ENCODE measurements at places on chromosomes 5 and 9.

DNA sequence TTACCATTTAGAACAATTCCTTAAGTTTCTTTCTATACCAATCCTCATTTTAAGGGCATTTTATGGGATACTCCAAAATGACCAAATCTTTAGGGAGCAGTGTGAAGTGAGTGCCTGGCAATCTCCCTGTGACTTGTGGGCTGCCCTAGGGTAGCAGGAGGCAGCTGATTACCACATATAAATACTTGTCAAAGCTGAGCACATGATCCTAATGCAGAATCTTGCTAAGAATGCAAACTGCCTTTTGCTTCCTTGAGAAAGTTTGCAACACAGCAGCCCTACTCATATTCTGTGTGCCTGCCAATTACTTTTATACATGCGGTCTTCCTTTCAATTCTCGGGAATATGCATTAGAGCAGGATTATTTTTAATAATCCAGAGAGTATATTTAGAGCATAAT is 18.2 kb upstream of the NREP start:
- no peak for DNase-seq

- no peak for DNase-seq
These were observed 5.1 kb downstream of the CCDC180 start for GRCh38 chr9:97312556-97312955.

DNA sequence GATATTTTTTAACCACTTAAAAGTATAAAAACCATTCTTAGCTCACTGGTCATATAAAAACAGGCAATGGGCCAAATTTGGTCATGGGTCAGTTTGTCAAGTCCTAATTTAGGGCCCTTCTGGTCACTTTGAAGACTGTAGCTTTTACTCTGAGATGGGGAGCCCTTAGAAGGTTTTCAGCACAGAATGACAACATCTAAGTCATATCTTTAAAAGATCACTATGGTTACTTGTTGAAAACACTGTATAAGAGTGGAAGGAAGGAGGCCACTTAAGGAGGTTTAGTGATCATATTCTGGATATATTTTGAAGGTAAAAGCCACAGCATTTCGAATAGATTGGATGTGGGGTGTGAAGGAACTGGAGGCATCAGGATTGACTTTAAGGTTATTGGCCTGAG is 76.7 kb downstream of the STRBP start:
- no peak for DNase-seq

- no peak for DNase-seq
These were observed 3.4 kb downstream of the TNIP1 start for GRCh38 chr5:151077419-151077818.

- no peak for DNase-seq
These were observed 269.6 kb upstream of the KLF4 start for GRCh38 chr9:107759009-107759822.

DNA sequence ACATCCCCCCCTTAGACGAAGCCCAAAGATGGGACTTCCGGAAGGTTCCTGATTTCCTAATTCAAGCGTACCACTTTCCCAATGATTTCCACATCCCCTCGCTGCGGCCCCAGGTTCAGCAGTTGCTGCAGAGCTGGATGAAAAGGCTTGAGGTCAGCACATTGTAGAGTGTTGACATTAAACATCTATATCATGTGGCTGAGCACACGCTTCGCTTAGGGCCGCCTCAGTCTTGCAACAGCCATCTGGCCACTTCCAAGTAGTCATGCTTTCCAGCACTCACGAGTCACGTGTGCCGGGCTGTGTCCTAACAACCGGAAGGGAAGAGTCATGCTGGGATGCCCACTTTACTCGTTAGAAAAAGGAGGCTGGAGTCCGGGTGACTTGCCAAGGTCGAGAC is 340.6 kb upstream of the IRX4 start:
- DNase-seq, result no peak

DNA sequence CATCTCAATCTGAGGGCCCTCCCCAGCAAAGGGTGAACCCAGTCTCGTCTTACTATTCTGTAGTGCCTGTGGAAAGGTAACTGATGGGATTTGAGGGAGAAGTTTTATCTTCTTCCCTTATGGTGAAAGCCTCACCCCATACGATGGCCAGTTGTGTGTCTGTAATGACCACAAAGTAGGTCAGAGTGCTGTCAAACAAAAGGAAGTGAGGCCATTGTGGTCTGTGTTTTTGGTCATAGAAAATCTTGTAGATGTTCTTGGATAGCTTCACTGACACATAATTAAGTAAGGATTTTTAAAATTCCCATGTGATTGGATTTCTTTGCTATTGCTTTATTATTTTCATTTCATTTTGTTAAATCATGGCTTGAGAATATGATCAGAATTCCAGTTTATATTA is 505.1 kb upstream of the KLF4 start:
- DNase-seq, result no peak

- peak; percentile 16 for DNase-seq
These were observed 113.7 kb downstream of the TRPM6 start for GRCh38 chr9:74773886-74774479.

- no peak for DNase-seq
These were observed 21.4 kb downstream of the DIAPH1 start for GRCh38 chr5:141597394-141597793.

DNA sequence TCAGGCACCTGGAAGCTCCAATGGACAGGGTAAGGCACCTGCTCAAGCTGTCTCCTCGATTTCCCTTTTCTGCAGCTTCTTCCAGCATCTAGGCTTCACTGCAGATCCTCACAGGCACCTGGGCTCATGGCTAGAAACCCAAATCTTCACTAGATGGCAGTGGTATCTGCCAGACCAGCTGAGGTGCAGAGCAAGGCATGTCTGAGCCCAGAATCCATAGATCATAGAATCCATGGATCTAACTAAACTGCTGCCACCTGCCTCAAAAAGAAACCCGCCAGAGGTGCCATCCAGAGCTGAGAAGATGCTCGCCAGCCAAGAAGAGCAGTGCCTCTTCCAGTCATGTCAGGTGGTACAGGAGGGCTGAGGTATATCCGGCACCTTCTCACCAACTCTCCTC is 6.9 kb downstream of the SHC3 start:
- DNase-seq, result no peak

DNA sequence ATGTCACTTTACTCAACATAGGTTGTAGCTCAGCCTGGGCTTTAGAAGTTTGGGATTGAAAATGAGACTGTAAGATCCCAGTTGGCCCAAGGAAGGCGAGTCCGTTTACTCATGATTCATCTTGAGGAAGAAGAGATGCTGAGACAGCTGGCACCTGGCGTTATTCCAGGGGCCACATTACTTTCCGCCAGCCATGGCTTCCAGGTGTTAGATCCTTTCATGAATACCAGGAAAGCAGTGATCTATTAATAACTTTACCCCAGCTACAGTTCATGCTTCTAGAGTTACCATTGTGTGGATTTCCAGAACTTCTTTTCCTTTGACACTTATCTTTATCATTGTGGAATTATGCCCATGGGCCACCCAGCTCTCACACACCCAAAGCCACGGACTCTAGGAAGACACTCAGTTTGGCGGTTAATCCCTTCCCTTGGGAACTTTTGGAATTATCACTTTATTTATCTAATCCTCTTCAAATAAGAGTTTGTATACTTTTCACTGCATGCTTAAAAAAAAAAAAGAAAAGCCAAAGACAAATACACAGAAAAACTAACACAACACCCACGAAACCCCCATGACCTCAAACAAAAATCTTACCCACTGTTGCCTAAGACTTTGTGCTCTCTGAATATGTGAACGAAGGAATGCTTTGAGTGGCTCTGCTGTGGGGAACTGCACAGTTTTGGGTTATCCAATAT is 26.9 kb downstream of the RAI14 start:
- no peak for DNase-seq

DNA sequence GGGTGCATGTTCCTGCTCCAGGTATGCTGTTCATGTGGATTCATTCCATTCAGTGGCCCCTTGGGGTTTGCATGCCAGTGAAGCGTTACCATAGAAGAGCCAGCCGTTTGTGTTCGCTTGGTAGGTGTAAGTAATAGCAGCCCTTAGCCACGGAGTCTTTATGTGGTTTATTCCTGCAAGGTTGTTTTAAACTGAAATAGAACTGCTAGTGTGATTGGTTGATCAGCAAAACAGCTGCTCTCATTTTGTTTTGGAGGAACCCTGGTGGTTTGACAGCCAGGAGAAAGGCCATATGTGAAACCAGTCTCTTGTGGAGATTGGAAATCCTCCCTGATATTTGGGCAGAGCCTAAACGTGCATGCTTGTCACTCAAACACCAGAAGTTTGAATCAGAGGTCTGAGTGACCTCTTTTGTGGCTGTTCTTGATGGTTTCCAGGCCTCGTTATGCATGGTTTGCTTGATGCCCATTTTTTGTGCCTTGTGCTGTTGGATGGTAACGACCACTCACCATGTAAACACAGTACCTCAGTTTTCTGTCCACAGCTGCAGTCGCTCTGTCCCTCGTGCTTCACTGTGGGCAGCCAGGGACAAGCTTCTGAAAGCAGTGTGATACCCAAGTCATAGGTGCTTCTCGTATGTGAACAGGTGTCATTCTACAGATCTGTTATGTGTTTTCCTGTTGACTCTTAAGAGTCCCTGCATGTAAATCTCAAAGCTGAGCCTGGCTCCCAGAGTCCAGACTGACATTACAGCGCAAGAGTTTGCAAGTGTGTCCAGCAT is 58.3 kb upstream of the NXNL2 start:
- DNase-seq, result no peak

DNA sequence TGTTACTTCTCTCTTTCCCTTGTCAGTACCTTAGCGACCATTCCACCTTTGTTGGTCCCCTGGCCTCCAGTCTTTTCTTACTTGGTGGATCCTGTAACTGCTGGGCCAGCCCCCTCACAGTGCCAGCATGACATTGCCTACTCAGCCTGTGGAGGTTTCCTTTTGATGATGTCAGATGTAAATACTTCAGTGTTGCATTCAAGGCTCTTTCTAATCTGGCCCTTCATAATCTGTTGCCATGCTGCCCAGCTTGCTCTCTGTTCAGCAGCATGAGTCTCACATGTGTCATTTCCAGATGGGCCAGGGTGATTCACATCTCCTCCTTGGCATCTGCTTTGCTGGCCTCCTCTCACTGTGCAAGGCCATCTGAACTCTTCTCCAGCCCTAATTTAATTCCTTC is 57.1 kb downstream of the MAST4 start:
- DNase-seq, result no peak

- DNase-seq, result no peak
These were observed 142.3 kb upstream of the FSTL4 start for GRCh38 chr5:133754575-133755169.

GRCh38 chr5:4758550-4758949 is 381.6 kb upstream of the ADAMTS16 start:
- DNase-seq, result no peak

DNA sequence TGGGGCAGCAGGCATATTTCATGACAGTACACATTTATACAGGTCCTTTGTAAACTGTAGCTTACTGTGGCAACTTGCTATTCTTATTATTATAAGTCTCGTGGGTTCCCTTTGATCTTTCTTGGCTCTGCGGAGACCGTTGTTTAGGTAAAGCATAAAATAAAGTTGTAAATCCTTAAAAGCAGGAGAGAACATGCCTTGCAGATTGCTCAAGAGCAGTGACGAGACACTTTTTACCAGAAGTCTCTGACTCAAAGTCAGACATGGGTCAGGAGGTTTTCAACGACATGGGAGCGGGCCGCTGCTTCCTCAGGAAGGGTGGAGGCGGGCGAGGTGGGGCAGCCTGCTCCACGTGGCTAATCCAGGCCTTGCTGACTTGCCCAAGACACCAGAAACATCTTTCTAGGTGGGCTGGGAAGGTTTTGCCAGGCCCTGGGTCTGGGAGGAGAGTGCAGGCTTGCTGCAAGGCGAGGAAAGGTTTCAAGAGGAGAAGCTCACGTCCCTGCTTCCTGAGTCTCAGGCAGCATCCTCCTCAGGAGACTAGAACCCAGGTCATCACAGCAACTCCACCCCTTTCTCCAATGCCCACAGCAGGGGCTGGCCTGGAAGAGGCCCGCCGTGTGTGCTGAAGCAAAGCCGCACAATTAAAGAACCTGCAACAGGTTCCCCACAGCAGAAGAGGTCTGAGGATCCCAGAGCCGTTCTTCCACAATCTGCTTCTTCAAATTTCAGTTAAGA is 6.5 kb downstream of the TBC1D2 start:
- DNase-seq, result no peak

GRCh38 chr5:91119981-91120850 is 262.9 kb downstream of the ARRDC3 start:
- DNase-seq, result no peak

DNA sequence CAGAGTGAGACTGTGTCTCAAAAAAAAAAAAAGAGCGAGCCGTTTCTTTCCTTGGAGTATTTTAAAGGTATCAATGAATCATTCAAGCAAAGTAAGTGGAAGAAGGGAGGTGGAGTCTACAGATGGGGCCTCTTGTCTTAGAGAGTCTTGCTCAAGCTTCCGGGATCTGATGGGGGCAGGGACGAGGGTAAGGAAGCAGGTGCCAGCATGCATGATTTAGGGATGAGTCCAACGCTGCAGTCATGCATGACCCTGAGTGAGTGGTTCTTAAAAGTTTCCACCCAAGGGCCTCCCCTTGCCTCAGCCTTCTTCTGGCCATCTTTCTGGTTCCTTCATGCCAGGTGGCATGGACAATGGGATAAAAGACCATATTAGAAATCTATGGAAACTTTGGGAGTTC is 79.6 kb downstream of the MYO10 start:
- DNase-seq, result no peak

DNA sequence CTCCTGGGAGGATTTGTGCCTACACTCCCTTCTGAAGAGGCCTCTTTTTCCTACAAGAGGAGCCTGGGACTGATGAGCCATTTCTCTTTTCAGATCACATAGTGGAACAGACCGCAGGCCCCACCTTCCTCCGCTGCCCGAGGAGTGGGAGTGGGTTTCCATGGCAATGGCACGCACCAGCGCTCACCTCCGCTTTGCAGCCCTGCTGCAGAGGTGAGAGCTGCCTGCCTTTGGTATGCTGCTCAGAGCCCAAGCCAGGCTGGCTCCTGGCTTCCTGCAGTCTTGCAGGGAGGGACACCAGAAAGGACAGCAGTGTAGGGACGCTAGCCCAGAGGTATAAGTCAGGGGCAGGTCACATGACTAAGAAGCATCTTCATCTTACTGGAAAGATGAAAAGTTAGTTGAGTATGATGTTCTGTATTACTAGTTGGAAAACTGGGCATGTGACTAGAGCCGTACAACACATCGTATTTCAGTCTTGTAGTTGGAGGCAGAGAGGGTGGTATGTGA is 12.4 kb downstream of the PTTG1 start:
- DNase-seq, result peak; percentile 45

DNA sequence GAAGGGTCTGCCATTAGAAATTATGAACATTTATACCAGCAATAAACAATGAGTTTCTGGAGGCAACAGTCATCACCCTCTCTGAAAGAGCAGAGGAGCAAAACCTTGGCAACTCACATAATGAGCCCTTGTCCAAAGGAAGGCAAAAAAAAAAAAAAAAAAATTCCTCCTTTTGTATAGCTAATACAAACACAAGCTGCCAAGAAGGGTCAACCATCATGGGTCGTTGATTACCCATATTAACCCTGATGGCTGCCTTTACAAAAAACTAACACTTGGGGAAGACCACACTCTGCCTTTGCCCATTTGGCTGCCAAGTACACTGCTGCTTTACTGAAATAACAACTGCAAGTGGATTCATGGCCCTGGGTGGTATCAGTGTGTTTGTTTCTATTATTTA is 272.7 kb downstream of the ADAMTSL1 start:
- DNase-seq, result no peak

GRCh38 chr5:151022511-151023018 is 2.2 kb downstream of the GPX3 start:
- no peak for DNase-seq
